Fibroblast of skin of scalp (primary cell): ENCODE measurements at places on chromosomes 3 and 15.

GRCh38 chr15:76815421-76815820 is 89.7 kb downstream of the SCAPER start:
- DNase-seq: no peak

GRCh38 chr3:14725013-14725412 is 50.1 kb downstream of the C3orf20 start:
- peak; percentile 44 for DNase-seq

DNA sequence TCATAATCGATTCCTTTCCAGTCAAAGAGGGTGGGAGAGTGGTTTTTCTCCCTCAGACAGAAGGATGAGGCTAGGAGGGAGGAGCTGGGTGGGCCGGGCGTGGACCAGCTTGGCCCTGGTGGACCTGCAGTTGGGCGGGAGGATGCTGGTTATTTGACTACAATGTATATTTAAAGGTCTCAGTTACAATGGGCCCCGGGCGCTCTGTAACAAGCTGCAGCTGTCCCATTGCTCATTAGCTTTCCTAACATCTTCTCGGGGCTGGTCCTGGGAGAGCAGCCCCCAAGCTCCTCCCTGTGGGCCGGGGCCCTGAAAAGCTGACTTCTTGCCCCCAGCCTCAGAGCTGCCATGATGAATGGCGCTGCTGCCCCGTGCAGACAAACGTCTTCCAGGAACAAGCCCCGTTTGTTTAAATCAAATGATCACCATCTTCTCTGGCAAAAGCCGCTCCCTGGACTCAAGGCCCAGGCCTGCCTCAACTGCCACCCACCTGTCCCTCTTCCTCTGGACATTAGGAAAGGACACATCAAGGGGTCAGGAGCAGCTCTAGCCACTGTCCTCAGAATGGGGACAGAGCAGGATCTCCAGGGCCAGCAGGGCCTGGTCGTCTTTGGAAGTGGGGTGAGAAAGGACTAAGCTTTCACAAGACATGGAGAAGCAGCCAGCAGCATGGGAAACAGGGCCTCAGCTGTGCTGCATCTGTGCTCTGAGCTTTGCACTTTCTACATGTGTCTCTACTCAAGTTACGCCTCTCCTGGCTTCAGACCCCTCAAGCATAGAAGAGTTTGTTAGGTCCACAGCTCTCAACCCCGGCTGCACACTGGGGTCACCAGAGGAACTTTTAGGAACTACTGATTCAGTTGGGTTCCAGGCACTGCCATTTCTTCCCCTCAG is 38.6 kb downstream of the MAGEF1 start:
- no peak for DNase-seq

GRCh38 chr3:99175276-99175812 is 273.8 kb upstream of the DCBLD2 start:
- no peak for DNase-seq

DNA sequence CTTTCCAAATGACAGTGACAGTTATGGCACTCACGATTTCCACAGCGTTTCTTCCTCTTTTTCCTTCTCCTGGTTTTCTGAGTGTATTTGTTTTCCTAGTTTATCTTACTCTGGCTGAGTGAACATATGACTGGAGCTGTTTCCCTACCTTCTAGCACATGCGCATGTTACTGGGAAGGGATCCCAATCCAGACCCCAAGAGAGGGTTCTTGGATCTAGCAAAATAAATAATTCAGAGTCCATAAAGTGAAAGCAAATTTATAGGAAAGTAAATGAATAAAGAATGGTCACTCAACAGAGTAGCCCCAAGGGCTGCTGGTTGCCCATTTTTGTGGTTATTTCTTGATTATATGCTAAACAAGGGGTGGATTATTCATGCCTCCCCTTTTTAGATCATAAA is 23.8 kb downstream of the METTL6 start:
- no peak for DNase-seq

- DNase-seq: peak; percentile 75
Measured at GRCh38 chr3:105806359-105806758, 62.5 kb downstream of the CBLB start.

DNA sequence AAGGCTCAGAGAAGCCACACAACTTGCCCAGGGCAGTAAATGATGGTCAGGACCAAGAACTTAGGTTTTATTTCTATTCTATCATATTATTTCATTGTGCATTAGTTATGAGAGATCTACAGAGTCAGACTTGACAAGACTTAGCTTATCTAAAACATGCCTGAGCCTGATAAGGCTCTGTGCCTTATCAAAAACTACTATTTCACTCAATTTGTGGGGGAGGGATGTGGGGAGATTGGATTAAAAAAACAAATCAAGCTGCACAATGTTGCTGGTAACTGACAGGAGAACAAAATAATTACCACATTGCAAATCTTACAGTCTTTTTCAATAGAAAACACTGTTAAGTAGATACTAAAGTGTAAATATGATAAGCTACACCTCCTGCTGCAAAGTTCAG is 16.0 kb downstream of the HACD2 start:
- no peak for DNase-seq

GRCh38 chr3:14481646-14482036 is 58.5 kb downstream of the GRIP2 start:
- no peak for DNase-seq

DNA sequence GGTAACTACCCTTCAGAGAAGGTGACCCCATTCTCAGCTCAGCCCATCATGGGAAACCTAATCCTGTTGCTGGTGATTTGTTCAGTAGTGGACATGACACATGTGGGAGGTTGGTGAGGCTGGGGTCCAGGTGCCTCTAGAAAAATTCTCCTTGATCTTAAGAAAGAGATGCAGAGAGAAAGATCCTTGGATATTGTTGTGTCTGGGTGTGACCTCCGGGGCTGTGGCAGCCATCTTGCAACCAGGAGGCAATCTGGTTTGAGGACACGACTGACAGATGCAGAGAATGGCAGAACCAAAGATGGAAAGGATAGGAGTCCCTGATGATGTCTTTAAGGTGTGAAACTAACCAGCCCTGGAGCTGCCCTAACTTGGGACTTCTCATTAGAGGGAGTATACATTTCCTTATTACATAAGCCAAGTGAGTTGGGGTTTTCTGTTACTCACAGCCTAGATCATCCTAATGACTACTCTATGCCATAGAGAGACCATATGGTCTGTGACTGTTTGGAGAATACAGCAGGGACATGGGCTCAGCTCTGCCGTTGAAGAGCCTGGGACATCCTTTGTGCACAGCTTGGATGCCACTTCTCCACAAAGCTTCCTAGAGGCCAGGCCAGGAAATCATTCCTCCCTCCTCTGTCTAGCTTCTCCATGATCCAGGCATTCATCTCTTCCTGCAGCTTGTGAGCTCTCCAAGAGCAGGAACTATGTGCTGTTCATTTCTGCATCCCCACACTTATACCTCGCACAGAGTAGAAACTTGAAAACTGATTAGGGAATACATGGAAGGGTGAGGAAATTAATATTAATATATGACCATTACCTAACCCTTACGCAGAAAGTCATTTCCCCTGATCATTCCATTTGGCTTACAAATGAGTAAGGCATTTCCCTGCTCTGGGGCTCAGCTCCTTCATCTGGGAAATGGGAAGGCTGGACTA is 45.9 kb downstream of the HRH1 start:
- peak; percentile 34 for DNase-seq

GRCh38 chr3:110343376-110343775 is 728.2 kb upstream of the NECTIN3 start:
- peak; percentile 18 for DNase-seq

- DNase-seq: peak; percentile 26
Measured at GRCh38 chr3:28301688-28302087, 46.8 kb upstream of the ZCWPW2 start.

DNA sequence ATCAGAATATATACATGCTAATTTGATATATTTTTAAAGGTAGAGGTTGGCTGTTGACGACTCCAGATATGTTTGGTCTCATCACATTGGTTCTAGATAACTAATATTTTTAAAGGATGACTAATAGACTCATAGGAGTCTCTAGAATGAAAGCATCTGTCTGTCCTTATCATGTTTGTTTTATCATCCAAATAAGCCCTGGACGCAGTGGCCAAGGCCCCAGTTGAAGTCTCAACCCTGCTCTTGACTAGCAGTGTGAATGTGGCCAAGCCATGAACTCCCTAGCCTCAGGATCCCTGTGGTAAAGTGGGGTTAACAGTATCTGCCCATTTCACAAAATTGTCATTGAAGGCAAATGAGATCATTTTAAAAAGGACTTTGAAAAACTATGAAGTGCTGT is 53.6 kb downstream of the ABHD2 start:
- no peak for DNase-seq

- peak; percentile 55 for DNase-seq
Measured at GRCh38 chr3:138092023-138092422, 23.4 kb downstream of the DZIP1L start.

DNA sequence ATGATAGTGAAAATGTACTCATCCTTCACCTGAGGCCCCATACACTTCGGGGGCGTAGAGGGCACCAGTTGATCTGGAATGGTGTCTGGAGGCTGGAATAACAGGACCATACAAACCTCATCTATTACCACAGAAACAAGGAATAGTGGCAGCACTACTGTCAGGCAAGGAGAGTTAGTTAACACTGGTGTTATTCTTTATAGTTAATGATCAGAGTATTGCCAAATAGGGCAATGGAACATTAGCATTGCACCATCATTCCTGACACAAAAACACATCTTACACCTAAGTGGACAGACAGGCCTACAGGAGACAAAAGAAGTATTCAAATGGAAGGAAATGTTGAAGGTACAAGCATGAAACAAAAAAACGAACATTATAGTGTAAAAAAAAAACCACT is 137.0 kb upstream of the UBP1 start:
- DNase-seq: no peak

GRCh38 chr3:169071003-169071402 is 592.5 kb downstream of the MECOM start:
- peak; percentile 32 for DNase-seq

DNA sequence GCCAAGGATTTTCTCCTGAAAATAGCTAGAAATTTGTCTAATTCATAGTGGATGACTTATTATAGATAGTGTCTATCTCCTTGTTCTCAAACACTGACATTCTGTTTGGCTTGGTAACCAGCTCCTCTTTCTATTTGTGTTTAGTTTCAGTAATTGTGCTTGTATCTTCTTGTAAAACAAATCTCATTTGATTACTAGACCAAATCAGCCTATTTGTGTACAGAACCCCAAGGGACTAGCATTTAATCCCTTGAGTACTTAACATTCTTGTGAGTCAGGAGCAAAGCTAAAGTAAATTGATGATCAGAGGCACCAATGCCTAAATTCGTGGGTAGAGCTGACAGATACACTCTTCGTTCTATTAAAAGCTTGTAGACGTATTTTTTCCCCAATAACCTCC is 306.5 kb upstream of the SLITRK3 start:
- DNase-seq: no peak

GRCh38 chr3:160210799-160211221 is 14.4 kb upstream of the C3orf80 start:
- peak; percentile 58 for DNase-seq

DNA sequence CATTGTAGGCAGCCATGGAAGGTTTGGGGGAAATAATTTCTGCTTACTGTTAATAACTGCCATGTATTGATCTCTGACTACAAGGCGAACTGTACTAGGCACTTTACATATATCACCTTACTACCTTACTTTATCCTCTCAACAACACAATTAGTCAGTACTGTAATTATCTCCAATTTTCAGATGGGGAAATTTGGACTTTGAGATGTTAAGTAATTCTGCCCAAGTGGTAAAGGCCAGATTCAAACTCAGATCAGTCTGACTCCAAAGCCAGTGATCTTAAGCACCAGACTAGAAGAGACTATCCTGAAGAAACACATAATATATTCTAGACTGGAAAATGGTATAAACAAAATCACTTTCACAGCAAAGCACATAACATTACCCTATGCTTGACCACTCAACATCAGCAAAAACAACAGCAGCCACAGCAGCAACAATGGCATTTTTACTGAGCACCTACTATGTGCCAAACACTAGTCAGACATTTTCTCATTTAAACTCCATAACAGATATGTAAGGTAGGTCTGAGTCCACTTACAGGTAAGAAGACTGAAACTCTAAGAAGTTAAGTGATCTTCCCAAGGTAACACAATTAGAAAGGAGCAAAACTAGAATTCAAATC is 13.1 kb downstream of the MTHFS start:
- no peak for DNase-seq

DNA sequence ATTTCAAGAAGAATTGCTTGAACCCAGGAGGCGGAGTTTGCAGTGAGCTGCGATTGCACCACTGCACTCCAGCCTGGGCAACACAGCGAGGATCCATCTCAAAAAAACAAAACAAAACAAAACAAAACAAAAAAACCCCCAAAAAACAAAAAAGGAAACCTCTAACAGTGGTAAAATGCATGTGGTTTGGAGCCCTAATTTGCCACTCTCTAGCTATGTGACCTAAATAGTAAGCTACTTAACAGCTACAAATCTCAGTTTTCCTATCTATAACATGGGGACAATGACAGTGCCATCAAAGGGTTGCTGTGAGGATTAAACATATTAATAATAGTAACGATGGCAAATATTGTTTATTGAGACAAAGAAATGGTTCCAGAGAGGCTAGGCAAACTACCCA is 119.4 kb upstream of the LMOD3 start:
- no peak for DNase-seq

- DNase-seq: no peak
Measured at GRCh38 chr3:149623824-149624223, 34.0 kb downstream of the WWTR1 start.

DNA sequence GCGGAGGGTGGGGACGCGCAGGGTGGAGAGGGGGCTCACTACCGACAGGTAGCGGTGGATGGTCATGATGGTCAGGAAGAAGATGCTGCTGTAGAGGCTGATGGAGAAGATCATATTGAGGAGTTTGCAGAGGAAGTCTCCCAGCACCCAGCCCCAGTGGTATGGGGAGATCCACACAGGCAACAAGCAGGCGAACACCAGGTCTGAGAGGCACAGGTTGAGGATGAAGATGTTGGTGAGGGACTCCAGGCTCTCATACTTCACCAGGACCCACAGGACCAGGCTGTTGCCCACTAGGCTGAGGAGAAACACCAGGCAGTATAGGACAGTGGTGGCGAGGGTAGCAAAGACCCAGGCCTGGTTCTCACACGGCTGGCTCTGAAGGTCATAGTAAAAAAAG is 5.8 kb downstream of the XCR1 start:
- DNase-seq: no peak

GRCh38 chr3:14392803-14393319 is 9.5 kb upstream of the SLC6A6 start:
- no peak for DNase-seq

- no peak for DNase-seq
Measured at GRCh38 chr3:14238356-14238755, 59.7 kb downstream of the LSM3 start.

- no peak for DNase-seq
Measured at GRCh38 chr15:63194880-63195568, 5.6 kb downstream of the RAB8B start.

DNA sequence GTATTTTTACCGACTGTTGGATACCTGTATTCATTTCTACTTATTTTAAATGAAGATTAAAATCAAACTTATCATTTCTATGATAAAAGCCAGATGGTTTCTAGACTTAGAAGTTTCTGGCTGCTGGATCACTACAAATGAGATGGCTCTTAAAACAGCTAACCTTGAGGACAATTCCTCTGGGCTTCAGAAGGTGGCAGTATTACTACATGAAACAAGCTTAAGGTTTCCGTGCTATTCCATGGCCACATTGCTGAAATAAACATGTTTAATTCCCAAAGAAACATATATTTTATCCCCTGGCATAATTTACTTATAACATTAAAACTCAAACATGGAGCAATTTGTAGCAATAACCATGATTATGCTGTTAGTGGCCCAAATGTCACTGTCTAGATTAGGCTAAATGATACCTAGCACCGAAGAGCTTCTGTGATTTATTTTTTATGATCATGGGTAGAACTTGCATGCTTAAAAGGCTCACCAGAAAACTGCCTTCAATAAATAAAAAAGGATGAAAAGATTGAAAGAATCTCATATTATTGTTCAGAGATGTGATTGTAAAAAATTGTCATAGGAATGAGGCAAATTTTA is 204.0 kb upstream of the NANOGP8 start:
- DNase-seq: peak; percentile 77
